Articular chondrocyte of knee joint (primary cell): ENCODE measurements at places on chromosomes 12 and 14. TPM values are rescaled to one million over a fixed set of nuclear protein-coding genes. Genes with fewer than 3 reads are reported as not detected.

Gene TXNDC16
- total RNA-seq, result 6.9 and 9.0 TPM in 2 replicates

Gene PSMC6
- total RNA-seq, result 105 and 126 TPM in 2 replicates

Gene KRT4
- total RNA-seq, result 0.39 and 0.43 TPM in 2 replicates

Gene GPRC5A
- total RNA-seq, result 28.9 and 33.8 TPM in 2 replicates

Gene MIP
- 0.26 TPM in 1 of 2 replicates, not detected in the other for total RNA-seq

Gene KLHL33
- 0.13 and 0.22 TPM in 2 replicates for total RNA-seq

Gene CDK4
- 108 and 195 TPM in 2 replicates for total RNA-seq

Gene CAPZA3
- total RNA-seq, result not detected in 2 replicates

Gene IL26
- total RNA-seq, result 4.5 and 14.2 TPM in 2 replicates

Gene CPM
- 7.7 and 11.1 TPM in 2 replicates for total RNA-seq

Gene NDRG2
- 0.22 and 1.7 TPM in 2 replicates for total RNA-seq

Gene IFI27L1
- 7.1 and 11.2 TPM in 2 replicates for total RNA-seq

Gene VASH1
- total RNA-seq, result 2.8 and 3.5 TPM in 2 replicates

Gene MYH6
- total RNA-seq, result not detected in 2 replicates

Gene PRKCH
- 5.0 and 14.7 TPM in 2 replicates for total RNA-seq

Gene ANG
- 16.1 and 16.8 TPM in 2 replicates for total RNA-seq

Gene RNASE7
- total RNA-seq, result not detected in 2 replicates

Gene LRP1
- total RNA-seq, result 495 and 578 TPM in 2 replicates

Gene ZNF385A
- total RNA-seq, result 2.9 and 3.6 TPM in 2 replicates

Gene ZDHHC22
- total RNA-seq, result under 0.01 TPM in 1 of 2 replicates, not detected in the other

Gene MGP
- 63.6 and 73.9 TPM in 2 replicates for total RNA-seq

Gene NRL
- total RNA-seq, result 0.76 and 1.4 TPM in 2 replicates

Gene GALNT4
- total RNA-seq, result 23.3 and 31.1 TPM in 2 replicates

Gene ALDH1L2
- 53.9 and 60.5 TPM in 2 replicates for total RNA-seq

Gene TAS2R7
- total RNA-seq, result 0.22 TPM in 1 of 2 replicates, not detected in the other

Gene AICDA
- not detected in 2 replicates for total RNA-seq

Gene ADAMTS20
- not detected in 2 replicates for total RNA-seq

Gene DLGAP5
- 21.4 and 27.6 TPM in 2 replicates for total RNA-seq

Gene FBLN5
- 26.3 and 32.3 TPM in 2 replicates for total RNA-seq

Gene DACT1
- total RNA-seq, result 4.1 and 6.7 TPM in 2 replicates

Gene DPF3
- total RNA-seq, result 0.22 and 1.6 TPM in 2 replicates

Gene RDH12
- not detected in 2 replicates for total RNA-seq

Gene MOAP1
- 10.7 and 12.2 TPM in 2 replicates for total RNA-seq

Gene GLIPR1L1
- not detected in 2 replicates for total RNA-seq

Gene PPP2R5E
- 29.6 and 33.2 TPM in 2 replicates for total RNA-seq

Gene AKAP5
- 0.32 and 0.39 TPM in 2 replicates for total RNA-seq

Gene RASSF8
- 55.7 and 61.9 TPM in 2 replicates for total RNA-seq

Gene GPR162
- total RNA-seq, result 1.3 and 2.7 TPM in 2 replicates

Gene SPIC
- total RNA-seq, result not detected in 2 replicates

Gene RAB15
- 5.5 and 6.0 TPM in 2 replicates for total RNA-seq

Gene SYT1
- 1.5 TPM in 1 of 2 replicates, not detected in the other for total RNA-seq

Gene GALNT16
- total RNA-seq, result 7.0 and 16.6 TPM in 2 replicates

Gene IFNG-AS1
- 0.65 and 0.86 TPM in 2 replicates for total RNA-seq

Gene SMCO3
- 0.11 and 0.13 TPM in 2 replicates for total RNA-seq

Gene RNASE8
- not detected in 2 replicates for total RNA-seq

Gene RHEBL1
- 0.52 and 0.54 TPM in 2 replicates for total RNA-seq

Gene CPNE6
- total RNA-seq, result under 0.01 TPM in 1 of 2 replicates, not detected in the other

Gene MYO1H
- not detected in 2 replicates for total RNA-seq

Gene KLRF2
- not detected in 2 replicates for total RNA-seq
